Endothelial cell of umbilical vein (primary cell): ENCODE measurements at places on chromosomes 1 and 21.

GRCh38 chr1:66046415-66046814 lies 253.7 kb downstream of the PDE4B start:
- no peak for DNase-seq

GRCh38 chr1:67957066-67957465 lies 93.4 kb downstream of the DIRAS3 start:
- DNase-seq = no peak

- peak; percentile 89 for DNase-seq
Measured at GRCh38 chr21:42227909-42228708, 9.2 kb downstream of the ABCG1 start.

- DNase-seq = no peak
Measured at GRCh38 chr1:37393173-37394120, 80.9 kb upstream of the ZC3H12A start.

- DNase-seq = no peak
Measured at GRCh38 chr1:204475656-204476432, 18.8 kb downstream of the PIK3C2B start.

GRCh38 chr1:109887884-109888283 lies 22.8 kb upstream of the CSF1 start:
- DNase-seq = no peak

DNA sequence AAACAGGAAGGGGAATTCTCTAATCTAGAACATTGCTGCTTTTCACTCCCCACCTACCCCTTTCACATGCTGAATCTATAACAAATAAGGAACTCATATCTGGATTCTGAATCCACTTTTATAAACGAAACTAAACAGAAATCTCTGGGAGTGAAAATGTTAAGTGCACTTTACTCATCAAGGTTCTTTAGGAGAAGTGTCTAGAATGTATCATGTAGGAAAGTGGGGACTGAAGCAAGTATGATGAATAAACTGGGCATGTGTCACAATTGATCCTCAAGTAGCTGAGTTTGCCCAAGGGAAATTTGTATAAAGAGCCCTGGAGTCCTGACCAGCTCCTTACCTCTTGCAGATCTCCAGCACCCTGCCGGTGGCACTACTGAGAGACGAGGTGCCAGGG lies 19.8 kb downstream of the AVPR1B start:
- no peak for DNase-seq

GRCh38 chr1:227845147-227845458 lies 29.6 kb downstream of the PRSS38 start:
- DNase-seq = no peak

GRCh38 chr1:230948301-230948700 lies 30.4 kb downstream of the TTC13 start:
- DNase-seq = no peak

GRCh38 chr1:32265846-32266245 lies 14.8 kb downstream of the LCK start:
- DNase-seq = no peak

- DNase-seq = no peak
Measured at GRCh38 chr1:171457412-171457811, 27.9 kb upstream of the PRRC2C start.

GRCh38 chr1:111619635-111620440 lies at the start of gene RAP1A:
Gene RAP1A, plus strand, starts transcription at chr1:111619789. Its CDS starts 71,572 bp downstream, at chr1:111691361.
- peak; percentile 93 for DNase-seq

GRCh38 chr1:56688522-56689026 lies 43.5 kb downstream of the PRKAA2 start:
- DNase-seq = peak; percentile 79

- DNase-seq = no peak
Measured at GRCh38 chr1:157025385-157025784, 20.2 kb downstream of the ARHGEF11 start.

GRCh38 chr1:109942434-109942833 lies 31.8 kb downstream of the CSF1 start:
- no peak for DNase-seq

DNA sequence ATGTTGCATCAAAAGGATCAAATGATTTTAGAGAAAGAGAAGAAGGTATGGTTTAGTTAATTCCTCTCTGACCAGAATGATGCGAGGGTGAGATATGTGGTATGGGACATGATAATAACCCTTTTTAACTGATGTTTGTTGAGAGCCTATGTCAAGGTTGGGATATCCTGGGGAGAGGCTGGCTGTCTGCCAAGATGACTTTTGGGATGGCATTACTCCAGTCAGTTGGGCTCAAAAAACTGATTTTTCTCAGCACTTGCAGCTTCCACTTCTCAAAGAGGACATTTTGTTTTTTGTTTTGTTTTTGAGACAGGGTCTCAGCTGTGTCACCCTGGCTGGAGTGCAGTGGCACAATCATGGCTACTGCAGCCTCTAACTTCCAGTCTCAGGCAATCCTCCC lies 17.7 kb upstream of the STX12 start:
- no peak for DNase-seq

DNA sequence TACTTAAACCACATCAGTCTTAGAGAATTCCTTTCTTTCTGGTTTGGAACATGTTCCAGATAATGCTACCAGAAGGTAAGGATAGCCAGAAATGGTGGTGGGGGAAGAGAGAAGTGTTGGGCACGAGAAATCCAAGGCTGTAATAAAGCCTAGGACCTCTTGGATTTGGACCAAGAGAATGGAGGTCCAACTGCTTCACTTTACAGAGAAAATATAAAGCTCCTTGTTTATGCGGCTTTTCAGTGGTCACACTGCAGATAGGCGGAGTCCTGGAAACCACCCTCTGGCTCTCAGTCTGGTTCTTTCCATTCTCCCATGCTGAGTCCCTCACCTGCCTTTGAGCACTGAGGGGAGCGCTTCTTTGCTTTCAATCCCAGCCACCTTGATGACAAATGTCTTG lies 87.8 kb downstream of the ADCY10 start:
- no peak for DNase-seq

DNA sequence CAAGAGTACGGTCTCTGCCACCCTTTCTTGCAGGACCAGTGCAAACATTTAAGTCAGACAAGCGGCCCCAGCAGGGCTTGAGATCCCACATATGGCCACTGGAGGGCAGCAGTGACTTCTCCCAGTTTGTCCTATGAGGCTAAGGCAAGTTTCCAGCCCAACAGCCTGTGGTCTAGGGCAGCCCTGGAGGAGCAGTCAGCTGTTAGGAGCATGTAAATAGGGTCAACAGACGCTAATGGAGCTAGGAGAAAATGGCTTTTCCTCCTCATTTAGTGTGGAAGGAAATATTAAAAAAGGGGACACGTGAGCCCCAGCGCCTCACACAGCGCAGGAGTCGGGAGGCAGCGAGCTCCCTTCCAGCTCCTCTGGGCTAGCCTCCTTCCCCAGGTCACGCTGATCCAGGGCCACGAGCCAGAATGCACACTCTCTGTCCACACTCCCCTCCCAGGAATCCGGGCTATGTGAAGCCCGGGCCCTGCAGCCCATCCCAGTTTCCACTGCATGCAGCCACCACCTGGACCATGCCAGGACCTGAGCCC lies 95.6 kb downstream of the LAMC2 start:
- DNase-seq = peak; percentile 92

- DNase-seq = peak; percentile 30
Measured at GRCh38 chr1:61083013-61083806, 849 bp downstream of the NFIA start.

GRCh38 chr1:7301664-7301981 lies 469.5 kb upstream of the VAMP3 start:
- DNase-seq = no peak

DNA sequence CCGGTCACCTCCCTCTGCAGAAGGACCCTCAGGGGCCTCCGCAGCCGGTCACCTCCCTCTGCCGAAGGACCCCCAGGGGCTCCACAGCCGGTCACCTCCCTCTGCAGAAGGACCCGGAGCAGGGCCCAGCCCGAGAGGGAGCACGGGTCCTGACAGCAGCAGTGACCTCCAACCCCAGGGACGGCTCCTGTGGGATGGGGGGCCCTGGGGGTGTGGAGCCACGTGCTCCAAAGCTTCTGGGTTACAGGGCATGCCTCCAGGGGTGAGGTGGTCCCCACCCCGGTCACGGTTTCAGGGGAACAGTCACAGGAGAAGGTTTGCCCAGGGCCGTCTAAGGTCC lies 40.3 kb downstream of the SLC19A1 start:
- no peak for DNase-seq

- peak; percentile 19 for DNase-seq
Measured at GRCh38 chr1:235648407-235648907, 1.1 kb downstream of the GNG4 start.

GRCh38 chr1:107682467-107682866 lies 282.5 kb downstream of the VAV3 start:
- no peak for DNase-seq

- DNase-seq = no peak
Measured at GRCh38 chr1:12052008-12052573, 11.0 kb upstream of the TNFRSF8 start.

GRCh38 chr1:173553312-173553711 lies 49.6 kb downstream of the SLC9C2 start:
- no peak for DNase-seq

GRCh38 chr1:93447481-93448291 lies at the start of gene FNBP1L:
Gene FNBP1L, plus strand, starts transcription at chr1:93448118. Its CDS starts 164 bp downstream, at chr1:93448282.
- DNase-seq = peak; percentile 78

GRCh38 chr1:23574265-23574754 lies 15.0 kb upstream of the ID3 start:
- DNase-seq = no peak

DNA sequence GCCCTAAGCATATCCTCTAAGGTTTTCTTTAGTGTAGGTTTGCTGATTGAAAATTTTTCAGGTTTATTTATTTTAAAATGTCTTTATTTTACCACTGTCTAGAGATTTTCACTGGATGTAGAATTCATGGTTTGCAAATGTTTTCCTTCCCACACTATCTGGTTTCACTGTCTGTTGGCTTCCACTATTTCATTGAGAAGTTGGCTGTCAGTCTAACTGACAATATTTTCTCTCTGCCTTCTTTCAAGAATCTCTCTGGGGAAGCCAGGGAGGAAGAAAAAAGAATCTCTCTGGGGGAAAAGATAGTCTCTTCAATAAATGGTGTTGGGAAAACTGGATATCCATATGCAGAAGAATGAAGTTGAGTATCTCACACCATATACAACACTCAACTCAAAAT lies 226.0 kb downstream of the COP1 start:
- DNase-seq = no peak

- DNase-seq = peak; percentile 94
Measured at GRCh38 chr1:8097077-8097799, 71.1 kb upstream of the ERRFI1 start.

DNA sequence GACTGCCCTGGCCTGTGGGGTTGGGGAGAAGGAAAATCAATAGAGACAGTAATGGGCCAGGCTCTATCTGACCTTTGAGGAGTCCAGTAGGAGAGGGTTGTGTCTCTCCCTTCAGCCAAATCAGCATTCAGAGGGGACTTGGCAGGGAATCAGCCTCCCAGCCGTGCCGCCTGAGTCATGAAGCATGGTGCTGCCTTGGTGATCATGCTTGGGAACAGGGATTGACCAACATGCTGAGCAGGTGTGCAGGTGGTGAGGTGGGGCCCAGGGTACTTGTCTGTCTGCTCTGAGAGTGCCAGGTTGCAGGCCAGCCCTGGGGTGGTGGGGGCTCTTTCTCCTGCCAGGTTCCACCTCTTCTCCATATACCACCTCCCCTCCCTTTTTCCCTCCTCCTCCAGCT lies 58.9 kb upstream of the TLR5 start:
- no peak for DNase-seq

- DNase-seq = peak; percentile 29
Measured at GRCh38 chr1:211734791-211735190, 59.4 kb upstream of the NEK2 start.

- no peak for DNase-seq
Measured at GRCh38 chr1:101121975-101122374, 96.4 kb upstream of the DPH5 start.

GRCh38 chr1:101203820-101204540 lies 32.8 kb upstream of the S1PR1 start:
- DNase-seq = peak; percentile 46

DNA sequence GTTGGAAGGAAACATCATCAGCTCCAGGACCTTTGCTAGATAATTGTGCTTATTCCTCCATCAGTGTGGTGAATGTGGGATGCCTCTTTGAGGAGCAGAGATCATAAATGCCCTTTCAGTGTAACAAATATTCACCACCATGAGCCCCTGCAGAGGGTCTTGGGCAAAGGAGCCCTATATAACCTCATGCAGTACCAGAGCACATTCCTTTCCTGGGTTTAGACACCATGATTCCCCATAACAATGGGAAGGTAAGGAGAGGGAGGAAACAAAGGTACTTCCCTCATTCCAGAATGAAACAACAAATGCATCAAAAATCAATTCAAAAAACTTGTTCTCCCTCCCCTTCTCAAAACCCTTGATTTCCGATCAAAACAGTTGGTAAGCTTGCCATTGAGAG lies 103.4 kb upstream of the PROX1 start:
- no peak for DNase-seq

GRCh38 chr1:167342846-167343245 lies 122.2 kb downstream of the POU2F1 start:
- no peak for DNase-seq

DNA sequence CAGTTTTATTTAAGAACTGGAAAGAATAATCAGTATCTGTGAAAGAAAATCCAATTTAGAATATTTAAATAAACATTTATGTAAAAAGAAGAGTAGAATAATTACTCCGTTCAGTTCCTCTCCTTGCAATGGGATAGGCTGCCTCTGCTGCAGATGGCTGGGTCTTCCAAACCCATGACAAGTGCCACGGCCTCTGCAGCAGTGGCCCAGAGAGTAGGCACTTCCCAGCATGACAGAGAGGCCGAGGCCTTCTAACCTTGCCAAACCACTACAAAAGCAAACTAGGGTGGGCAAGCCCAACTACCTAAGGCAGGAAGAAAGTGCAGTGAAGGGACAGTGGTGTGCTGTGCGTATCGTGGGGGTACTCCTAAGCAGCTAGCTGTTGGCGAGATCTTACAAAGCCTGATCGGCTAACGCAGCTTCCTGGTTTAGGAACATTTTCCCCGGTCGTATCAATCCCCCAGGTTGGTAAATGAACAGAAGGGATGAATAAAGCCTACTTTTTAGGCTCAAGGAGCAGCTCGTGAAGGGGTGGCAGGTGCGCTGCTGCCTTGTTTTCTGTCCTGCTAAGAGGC lies 14.5 kb downstream of the ICMT start:
- no peak for DNase-seq

GRCh38 chr1:43443197-43443946 lies 10.4 kb downstream of the HYI start:
- DNase-seq = no peak
